Stimulated activated CD4-positive, alpha-beta T cell treated with anti-CD3 and anti-CD28 coated beads, Interleukin-1b, Interleukin-23, amount 100 ng/mL, for 1 hour (primary cell): ENCODE measurements at places on chromosomes 3 and 15.

GRCh38 chr15:99454941-99455788, 110.6 kb upstream of the MEF2A start:
- no peak for DNase-seq

DNA sequence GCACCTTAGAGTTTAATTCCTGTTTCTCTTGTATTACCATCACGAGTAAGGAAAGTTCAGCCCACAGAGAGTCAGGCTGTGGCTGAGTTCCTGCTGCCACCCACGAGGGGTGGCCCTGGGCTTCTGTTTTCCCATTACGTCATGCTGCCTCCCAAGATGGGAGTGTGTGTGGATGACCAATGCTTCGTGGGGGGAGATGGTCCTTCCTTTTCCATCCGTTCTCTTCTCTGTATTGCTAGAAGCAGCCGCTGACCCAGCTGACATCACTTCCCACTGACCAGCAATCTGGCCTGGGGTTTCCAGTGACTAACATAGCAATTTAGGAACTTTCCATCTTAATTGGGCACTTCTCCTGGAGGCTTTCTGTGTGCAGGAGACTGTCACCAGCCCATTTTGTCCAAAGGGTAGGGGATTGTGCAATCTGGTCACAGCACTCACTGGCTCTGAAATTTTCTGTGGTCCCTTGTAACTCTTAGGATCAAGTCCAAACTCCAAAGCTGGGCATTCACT, 9.3 kb downstream of the IRAK2 start:
- DNase-seq = no peak

DNA sequence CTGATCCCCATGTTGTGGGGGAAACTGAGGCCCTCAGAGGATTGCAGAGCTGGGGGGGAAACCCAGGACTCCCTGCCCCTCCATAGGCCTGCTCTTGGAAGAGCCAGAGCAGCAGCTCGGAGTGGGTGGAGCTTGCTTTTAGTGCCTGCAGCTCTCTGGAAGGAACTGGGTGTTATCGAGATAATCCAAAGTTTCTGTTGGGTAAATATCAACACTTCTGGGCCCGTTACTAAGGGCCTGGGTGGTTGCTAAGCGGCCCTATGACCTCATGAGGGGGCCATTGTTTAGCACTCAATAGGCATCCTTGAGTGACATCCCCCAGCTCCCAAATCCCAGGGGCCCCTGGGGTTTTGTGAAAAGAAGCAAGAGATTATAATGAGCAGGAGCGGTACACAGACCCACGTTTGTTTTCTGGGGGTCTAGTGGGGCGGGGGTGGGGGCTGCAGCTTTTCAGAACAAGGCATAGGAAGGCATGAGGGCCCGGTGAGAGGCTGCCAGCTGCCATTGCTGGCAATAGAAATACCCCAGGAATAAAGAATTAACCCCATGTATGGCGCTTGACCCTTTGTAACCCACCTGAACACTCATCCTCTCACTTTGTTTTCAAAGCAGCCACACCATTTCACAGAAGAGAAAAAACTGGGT, 48.3 kb upstream of the ATP2B2 start:
- no peak for DNase-seq

GRCh38 chr3:172154768-172155664, 115.6 kb downstream of the FNDC3B start:
- no peak for DNase-seq

DNA sequence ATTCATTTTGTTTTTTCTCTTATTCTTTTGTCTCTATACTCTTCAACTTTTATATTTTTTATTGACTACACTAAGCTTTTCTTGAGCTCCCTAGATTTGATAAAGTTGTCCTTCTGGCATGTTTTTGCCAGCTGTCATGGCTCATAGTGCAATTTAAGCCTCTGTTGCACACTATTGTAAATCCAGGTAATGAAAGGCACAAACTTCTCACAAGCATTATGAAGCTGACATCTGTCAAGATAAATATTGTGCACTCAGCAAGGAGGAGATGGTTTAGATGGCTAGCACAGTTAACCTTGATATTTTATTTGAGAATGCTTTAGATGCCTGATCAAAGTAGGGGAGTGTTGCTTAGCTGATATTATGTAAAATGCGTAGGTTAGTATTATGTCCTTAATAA, 1280.9 kb downstream of the NSUN3 start:
- no peak for DNase-seq

DNA sequence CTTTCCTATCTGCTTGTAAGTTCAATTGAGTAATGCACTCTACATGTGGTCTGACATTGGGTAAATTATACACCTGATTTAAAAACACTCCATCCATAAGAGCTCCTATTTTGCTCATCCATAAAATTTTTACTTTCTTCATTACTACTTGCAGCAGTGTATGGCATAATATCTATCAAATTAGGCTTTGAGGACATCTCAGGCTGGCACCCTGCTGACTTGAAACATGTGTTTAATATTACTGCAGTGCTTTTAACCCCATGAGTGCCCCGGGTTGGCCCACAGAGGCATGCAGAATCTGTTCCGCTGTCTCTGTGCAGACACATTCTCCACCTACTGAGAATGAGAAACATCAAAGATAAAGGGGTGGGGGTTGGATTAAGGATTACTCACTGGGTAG, 249.9 kb upstream of the DNAJC19 start:
- no peak for DNase-seq

DNA sequence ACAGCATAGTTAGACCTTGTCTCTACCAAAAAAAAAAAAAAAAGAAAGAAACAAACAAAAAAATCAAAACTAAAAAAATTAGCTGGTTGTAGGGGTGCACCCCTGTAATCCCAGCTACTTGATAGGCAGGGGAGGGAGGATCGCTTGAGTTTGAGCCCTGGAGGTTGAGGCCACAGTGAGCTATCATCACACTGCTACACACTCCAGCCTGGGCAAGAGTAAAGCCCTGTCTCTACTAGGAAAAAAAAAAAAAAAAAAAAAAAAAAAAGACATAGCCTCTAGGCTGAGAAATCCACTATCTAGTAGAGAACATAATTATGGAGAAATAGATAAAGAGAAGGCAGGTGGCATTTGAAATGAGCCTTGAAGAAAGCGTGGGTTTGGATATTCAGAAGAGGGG, 2.2 kb upstream of the CHRNA5 start:
- DNase-seq = no peak

- no peak for DNase-seq
These were observed 791.8 kb upstream of the NR2F2 start for GRCh38 chr15:95538693-95539092.

DNA sequence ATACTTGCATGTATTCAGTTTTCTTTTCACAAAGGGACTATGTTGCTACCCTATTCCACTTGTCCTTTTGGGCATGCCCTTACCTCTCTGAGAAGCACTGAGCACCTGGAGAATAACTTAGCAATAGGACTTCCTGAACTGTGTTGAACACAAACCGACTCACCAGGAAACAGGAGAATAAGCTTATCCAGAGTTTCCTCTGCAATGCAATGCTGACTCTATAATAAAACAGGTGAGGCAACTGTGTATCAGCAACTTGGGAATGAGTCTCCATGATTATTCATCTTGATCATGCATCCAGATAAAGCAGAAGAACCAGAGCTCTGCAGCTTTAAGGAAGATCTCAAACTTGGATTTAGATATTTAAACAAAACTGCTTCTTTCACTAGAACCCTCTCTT, 806.5 kb downstream of the IGSF11 start:
- DNase-seq = no peak

- DNase-seq = no peak
These were observed 11.8 kb downstream of the KLF13 start for GRCh38 chr15:31338318-31338878.

GRCh38 chr3:180092889-180093288, 56.2 kb upstream of the PEX5L start:
- no peak for DNase-seq

DNA sequence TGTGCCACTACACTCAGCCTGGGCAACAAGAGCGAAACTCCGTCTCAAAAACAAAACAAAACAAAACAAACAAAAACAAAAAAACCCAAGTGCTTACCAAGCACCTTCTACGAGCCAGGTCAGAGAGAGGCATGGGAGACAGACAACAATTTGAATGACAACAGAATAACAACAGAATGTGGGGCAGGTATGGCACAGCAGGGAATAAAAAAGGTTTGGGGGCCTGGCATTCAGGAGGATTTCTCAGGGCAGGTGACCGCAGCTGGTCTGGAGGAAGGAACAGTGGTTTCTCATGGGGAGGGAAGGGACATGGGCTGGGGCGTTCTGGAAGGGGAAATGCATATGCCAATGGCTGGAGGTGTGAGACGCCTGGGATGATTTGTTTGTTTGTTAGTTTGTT, 22.5 kb upstream of the PARL start:
- no peak for DNase-seq

DNA sequence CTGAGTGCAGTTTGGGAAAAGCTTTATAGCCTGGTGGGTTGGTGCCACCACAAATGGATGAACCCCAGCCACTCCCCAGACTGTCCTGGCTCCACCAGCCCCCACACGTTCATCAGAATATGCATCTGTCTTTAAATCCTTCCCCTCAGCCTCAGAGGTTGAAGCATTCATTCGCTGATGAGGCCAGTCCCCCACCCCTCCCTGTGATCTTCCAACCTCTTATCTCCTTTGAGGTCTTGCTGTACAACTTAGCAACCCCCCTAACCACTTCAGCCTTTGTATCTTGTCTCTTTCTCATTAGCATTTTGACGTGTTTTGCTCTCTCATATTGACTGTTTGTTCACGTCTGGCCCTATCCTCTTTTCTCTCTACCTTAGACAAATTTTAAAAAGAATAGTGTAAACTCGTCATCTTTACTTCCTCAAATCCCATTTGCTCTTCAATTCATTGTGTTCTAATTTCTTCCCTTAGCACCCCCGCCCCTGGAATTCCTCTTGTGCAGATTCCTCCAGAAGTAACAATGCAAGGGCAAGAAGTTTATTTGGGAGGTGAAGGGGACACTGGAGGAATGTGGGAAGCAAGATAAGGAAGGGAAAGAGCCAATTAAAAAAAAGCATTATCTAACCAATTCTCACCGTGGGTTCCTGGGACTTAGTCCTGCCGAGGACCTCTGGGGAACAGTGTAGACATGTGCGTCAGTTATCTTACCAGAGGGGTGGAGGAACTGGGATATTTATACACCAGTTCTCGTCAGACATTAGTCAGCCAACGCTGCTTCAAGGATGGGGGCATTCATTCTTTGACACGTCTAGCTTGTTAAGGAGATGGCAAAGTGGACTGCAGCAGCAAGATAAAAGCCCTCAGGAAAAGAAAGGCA, 38.6 kb downstream of the MOBP start:
- no peak for DNase-seq

GRCh38 chr3:101279765-101280385, 40.5 kb downstream of the IMPG2 start:
- DNase-seq = no peak
